ENCODE measurements at places on chromosomes 16 and 17.
A peak's percentile ranks its signal among the peaks of the same experiment; 100 is the strongest.

GRCh38 chr17:58360296-58361063 lies 8.5 kb upstream of the SUPT4H1 start:
- no peak for DNase-seq

GRCh38 chr16:70429888-70430666 lies 8.8 kb downstream of the ST3GAL2 start:
- no peak for DNase-seq

DNA sequence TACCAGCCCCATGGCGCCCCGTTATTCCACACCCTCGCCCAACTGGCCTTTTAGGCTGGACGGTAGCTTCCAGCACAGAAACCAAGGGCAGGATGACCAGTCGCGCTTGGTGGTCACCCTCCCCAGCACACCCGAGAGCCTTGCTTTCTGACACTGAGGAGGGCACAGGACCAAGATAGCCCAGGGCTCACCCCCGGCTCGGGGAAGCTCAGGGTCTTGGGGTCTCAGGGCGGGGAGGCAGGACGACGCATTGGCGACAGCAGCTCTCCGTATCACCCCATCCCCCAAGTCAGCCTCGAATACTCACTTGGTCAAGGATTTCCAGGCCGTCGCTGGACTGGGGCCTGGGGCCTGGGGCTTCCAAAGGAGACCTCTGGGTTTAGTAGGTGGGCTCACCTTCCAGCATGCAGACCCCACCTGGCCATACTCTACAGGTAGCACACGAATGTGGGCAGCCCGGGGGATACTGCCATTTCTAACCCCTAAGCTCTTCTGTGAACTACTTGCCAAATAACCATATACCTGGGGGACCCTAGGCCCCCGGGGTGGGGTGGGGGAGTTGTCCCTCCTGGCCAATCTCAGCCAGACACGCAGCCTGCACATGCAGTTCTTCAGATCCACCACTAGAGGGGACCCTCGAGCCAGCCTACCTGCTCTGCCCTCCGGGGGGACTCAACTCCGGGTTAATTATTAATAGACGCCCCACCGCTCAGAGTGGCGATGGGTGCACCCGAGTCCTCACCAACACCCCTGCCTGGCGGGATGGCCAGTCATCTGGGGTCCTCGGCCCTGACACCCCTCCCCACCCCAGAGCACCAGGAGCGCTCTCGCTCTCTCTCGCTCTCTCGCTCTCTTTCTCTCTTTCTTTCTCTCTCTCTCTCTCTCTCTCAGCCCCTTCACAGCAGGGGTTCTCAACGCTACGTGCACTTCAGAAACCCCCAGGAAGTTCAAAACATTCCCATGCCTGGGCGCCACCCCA lies 30.0 kb downstream of the TBC1D16 start:
- DNase-seq: peak; percentile 58

GRCh38 chr16:56246051-56246817 lies 54.9 kb downstream of the GNAO1 start:
- no peak for DNase-seq

- no peak for DNase-seq
Observed at GRCh38 chr16:68636064-68636560, 9.0 kb upstream of the CDH3 start.

GRCh38 chr16:77090062-77090461 lies 100.9 kb upstream of the MON1B start:
- no peak for DNase-seq

Measured in activated CD4-positive, alpha-beta T cell treated with anti-CD3 and anti-CD28 coated beads, Interleukin-2, amount 50 U/mL, for 16 hours (primary cell).